ENCODE measurements at places on chromosomes 6 and 20.
A peak's percentile ranks its signal among the peaks of the same experiment; 100 is the strongest.

GRCh38 chr6:47853766-47854165 is 71.9 kb downstream of the OPN5 start:
- DNase-seq, result no peak

DNA sequence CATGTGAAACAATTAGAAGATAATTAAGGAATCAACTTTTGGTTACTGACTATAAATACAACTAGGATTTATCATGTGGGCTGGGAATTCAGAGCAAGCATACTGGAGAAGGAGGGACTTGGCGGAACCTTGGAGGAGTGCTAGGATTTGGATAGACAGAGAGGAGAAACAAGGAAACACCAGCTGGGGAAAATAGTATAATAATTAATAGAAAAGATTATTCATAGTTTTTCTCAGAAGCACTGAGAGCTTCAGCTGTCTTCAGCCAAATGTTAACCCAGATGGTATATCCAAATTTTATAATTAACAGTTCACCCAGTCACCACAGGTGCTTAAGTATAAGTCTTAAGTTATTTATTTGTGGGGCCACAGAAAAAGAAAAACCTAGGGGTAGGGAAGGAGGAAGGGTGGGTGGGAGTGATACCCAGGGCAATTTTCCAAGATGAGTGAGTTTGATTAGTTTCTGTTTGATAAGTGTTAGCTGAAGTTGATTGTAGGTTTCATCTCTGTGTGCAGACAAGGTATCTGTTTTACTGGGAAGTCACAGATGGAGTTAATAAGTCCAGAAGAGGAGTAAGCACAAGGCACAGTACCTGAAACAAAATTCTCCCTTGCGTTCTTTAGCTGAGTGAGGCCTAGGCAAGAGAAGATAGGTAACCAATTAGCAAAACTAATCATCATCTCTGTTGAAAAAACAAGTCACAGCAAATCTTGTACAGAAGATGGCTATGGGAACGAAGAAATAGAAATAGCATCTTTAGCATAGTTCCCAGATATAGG is 175.5 kb downstream of the TFAP2B start:
- no peak for DNase-seq

DNA sequence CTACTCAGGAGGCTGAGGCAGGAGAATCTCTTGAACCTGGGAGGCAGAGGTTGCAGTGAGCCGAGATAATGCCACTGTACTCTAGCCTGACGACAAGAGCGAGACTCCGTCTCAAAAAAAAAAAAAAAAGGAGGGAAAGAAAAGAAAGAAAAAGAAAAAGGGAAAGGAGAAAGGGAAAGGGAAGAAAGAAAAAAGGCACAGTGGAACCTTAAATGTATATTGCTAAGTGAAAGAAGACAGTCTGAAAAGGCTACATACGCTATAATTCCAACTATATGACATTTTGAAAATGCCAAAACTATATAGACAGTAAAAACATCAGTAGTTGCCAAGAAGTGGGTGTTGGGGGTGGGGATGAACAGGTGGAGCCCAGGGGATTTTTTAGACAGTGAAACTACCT is 16.2 kb downstream of the PPIL4 start:
- DNase-seq, result no peak

- DNase-seq, result no peak
Measured at GRCh38 chr6:13405961-13406477, 77.7 kb upstream of the TBC1D7 start.

DNA sequence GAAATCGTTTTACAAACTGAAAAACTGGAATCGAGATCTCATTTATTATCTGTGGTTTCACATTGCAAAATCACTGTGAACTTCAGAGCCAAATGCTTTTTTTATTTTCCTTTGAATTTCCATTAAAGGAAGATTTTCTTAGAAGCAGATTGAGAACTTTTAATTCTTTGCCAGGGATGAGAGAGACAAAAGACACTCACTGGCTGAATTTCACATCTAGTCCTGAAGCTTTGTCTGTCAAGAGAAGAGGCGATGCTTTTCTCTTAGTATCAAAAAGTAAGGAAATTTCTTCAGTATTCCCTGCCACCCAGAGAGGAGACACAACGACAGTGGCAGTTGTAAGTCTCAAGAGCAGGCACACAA is 141.8 kb downstream of the TMEM200A start:
- DNase-seq, result no peak

DNA sequence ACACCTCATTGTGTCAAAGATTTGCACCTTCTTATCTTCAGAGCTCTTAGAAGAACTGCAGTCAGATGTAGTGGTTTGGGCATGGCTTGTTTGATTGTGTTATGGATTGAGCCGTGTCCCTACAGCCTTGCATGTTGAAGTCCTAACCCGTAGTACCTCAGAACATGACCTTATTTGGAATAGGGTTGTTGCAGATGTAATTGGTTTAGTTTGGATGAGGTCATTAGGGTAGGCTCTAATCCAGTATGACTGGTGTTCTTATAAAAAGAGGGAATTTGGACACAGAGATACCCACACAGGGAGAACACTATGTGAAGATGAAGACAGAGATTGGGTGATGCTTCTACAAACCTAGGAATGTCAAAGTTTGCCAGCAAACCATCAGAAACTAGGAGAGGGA is 35.4 kb upstream of the PHACTR2 start:
- peak; percentile 11 for DNase-seq

DNA sequence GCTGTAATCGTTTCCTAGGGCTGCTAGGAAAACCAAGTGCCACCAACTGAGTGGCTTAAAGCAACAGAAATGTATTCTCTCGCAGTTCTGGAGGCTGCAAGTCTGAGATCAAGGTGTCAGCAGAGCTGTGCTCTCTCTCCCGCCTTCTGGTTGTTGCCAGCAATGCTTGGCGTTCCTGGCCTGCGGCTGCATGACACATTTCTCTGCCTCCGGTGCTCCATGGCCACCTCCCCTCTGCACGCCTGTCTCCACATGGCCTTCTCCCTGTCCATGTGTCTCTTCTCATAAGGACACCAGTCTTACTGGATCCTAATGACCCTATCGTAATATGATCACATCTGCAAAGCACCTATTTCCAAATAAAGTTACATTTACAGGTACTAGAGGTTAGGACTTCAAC is 91.7 kb upstream of the AKAP12 start:
- no peak for DNase-seq

DNA sequence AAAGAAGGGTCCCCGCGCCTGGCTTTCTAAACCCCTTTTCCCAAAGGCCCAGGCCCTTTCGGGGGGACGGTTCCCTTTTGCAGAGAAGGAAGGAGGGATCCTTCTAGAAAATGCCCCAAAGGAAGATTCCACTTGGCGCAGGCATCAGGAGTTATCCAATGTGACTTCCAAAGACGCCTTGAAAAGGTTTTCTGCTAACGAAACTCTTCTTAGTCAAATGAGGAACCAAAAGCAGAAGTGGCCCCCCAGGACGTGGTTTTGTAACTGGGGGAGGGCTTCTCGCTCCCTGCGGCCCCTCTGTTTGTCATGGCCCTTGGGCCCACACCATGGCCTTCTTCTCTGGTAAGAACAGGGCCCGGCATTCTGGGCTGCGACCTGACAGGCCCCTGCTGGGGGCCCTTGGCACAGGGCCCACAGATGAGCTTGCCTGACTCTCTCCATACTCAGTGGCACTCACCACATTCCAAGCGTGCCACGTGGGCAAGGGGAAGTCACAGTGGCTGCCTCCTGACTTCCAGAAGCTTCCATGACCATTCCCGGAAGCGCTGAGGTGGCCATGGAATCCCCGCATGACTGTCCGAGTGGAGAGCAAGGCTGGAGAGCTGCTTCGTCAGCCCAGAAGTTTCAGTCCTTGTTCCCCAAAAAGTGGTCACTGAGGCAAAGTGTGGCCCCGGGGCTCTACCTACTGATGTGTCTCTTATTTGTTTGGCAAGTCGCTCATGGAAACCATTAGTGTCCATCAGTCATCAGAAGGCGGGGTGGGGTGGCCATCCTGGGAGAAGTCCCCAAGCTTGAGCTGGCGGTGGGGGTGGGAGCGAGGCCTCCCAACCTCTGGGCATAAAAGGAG is 834 bp upstream of the CTSZ start:
- no peak for DNase-seq

DNA sequence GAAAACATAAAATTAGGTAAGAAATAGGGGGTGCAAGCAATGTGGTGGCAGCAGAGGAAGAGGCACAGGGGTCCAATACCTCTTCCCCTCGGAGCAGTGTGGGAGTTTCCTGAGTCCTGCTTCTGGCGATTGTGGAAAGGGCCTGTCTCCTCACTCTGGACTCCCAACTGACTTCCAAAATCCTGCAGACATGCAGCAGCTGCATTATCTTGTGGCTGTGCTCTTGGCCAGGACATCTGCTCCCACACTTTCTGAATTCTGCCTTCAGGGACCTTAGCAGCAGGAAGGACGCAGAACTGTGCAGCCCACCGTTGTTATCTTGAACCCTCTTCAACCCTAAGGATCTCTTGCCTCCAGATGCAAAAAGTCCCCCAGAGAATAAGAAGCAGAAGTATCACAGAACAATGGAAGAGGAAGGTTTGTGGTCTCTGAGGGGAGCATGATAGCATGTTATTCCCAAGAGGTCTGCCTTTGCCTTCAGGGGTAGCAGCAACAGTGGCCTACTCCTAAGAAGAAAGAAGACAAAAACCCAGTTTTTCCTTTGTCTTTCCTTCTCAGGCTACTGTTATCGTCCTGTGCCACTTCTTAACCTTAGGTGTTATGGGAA is 102.5 kb upstream of the EMILIN3 start:
- DNase-seq, result no peak

DNA sequence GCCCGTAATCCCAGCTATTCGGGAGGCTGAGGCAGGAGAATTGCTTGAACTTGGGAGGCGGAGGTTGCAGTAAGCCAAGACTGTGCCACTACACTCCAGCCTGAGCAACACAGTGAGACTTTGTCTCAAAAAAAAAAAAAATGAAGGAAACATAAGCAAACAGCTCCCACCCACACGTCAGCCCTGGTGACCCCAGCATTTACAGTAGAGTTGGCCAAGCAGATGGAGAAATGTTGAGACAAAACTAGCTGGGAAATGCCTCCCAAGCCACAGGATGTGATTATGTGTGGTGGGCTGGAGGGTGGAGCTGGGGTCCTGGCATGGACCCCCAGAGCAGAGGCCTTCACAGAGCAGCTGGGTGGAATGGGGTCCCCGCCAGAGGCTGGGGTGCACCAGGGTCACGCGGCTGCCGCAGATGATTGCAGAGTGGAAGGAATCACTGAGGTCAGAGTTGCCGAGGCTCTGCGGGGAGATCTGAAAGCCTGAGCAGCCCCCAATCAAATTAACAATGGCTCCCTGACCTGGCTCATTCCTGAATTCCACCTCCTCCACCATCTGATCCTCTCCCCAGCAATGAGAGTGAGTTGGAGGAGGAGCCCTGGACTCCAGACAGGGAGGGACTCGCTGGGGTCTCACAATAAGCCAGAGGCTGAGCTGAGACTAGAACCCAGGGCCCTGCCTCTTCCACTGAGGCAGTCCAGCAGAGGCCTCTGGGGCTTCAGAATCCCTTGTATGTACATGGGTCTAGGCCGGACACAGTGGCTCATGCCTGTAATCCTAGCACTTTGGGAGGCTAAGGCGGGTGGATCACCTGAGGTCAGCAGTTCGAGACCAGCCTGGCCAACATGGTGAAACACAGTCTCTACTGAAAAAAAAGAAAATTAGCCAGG is 34.7 kb upstream of the TGM2 start:
- no peak for DNase-seq

GRCh38 chr20:63287697-63288580 is 5.0 kb upstream of the COL20A1 start:
- DNase-seq, result no peak

- no peak for DNase-seq
Measured at GRCh38 chr6:50807035-50807434, 11.6 kb upstream of the TFAP2B start.

GRCh38 chr6:87293526-87293925 is 28.9 kb upstream of the SMIM8 start:
- DNase-seq, result no peak
